ENCODE measurements at places on chromosomes 3 and 15.

DNA sequence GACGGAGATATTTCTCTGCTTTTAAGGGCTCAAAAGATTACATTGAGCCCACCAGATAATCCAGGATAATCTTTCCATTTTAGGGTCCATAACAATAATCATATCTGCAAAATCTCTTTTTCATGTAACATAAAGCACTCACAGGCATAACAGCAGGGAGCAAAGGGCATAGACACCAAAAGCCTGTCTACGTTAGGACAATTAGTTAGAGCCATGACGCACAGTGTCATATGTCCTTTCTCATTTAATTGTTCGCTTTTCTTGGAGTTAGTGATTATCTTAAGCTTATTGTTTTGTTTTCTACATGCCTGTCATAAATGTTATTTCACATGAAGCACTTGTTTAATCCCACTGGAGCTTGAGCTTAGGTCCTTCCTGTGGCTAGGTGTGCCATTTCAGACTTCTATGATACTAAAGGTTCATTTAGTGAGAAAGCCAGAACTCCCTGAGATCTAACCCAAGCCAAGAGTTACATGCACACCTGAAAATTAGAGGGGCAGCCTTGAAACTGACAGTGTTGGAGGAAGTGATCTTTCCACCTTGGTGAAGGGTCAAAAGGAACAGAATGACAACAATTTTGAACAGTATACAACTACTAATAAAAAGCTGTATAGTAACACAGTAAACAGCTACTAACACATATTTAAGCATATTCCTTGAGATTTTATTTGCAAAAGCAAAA is 11.7 kb upstream of the HHATL start:
- DNase-seq = no peak

DNA sequence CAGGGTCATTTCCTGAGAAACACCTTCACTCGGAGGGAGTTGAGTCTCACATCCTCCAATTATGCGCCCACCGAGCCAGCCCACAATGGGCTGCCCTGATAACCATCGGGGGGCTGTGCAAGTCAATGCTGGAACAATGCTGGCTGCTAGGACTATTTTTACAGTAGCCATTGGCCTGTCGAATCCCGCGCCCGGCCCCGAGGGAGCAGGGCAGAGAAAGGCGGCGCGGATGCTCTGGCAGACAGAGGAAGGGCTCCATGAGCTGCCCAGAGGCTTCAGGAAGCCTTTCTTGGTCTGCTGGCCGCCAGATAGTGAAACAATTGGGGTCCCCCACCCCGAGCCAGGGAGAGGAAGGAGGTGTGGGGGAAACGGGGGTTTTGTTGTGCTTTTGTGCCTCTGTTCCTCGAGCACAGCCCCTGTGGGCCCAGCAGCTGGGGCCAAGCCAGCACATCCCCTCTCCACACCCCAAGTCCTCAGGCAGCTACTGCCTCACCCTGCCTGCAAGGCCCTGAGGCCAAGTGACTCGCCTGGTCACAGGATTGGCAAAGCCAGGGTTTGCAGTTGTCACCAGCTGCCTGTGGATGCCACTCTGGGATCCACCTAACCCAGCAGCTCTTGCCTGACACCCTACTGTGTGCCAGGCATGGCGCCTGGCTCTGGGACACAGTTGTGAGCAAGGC is 39.0 kb downstream of the SLC6A6 start:
- DNase-seq = no peak

- DNase-seq = no peak
These were observed 1138.4 kb downstream of the SI start for GRCh38 chr3:163939926-163940325.

GRCh38 chr15:48147358-48147757 is 26.6 kb downstream of the SLC24A5 start:
- DNase-seq = no peak

GRCh38 chr3:59299561-59299960 is 249.7 kb upstream of the CFAP20DC start:
- DNase-seq = no peak

DNA sequence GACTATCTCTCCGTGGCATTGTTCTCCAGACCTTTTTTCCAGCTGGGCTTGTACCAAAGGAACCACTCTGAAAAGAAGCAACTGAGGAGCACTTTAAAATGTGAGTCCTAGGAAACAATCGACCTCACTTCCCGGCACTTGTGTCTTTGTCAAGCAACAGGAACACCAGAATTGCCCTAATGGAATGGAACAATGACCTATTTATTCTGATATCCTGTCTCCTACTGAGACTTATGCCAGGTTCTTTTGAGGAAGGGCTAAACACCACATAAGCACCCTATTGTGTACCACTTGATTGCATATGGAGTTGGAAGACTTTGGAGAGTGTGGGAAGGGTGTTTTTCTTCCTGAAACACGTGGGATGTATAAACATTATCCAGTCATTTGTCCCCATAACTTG is 56.8 kb upstream of the TGFBR2 start:
- DNase-seq = no peak

- DNase-seq = no peak
These were observed 22.1 kb downstream of the MAP2K1 start for GRCh38 chr15:66408675-66409282.

DNA sequence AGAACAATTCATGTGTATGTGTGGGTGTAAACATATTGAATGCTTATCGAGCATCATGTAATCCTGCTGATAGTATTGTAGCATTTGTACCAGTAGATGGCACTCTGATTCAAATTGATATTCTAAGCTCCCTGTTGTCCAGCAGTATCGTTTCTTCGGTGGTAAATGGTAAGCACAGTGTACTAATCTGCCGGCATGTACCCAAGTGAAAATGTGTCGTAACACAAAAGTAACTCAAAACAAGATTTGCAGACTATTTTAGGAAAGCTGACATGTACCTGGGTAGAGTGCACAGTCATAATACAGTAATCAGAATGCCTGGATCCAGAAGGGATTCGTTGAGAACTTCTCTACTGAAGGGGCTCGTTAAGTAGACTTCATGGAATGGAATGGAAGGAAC is 31.7 kb upstream of the MNS1 start:
- DNase-seq = no peak
